Caco-2 (cell line): ENCODE measurements at places on chromosomes 7 and 10. TPM values are rescaled to one million over a fixed set of nuclear protein-coding genes. Genes with fewer than 3 reads are reported as not detected.

The WNT16 gene
- total RNA-seq = not detected in 2 replicates

- no peaks in the 10 kb centered on the region for H3K27me3 ChIP-seq
- no peak for DNase-seq
- H3K27ac ChIP-seq = no peak overlapping the region
- peaks cover 26% of the 10 kb centered on the region for H3K4me1 ChIP-seq
- H3K4me3 ChIP-seq = no peak overlapping the region
Observed at GRCh38 chr7:107980171-107980570, 22.8 kb downstream of the LAMB1 start.

DNA sequence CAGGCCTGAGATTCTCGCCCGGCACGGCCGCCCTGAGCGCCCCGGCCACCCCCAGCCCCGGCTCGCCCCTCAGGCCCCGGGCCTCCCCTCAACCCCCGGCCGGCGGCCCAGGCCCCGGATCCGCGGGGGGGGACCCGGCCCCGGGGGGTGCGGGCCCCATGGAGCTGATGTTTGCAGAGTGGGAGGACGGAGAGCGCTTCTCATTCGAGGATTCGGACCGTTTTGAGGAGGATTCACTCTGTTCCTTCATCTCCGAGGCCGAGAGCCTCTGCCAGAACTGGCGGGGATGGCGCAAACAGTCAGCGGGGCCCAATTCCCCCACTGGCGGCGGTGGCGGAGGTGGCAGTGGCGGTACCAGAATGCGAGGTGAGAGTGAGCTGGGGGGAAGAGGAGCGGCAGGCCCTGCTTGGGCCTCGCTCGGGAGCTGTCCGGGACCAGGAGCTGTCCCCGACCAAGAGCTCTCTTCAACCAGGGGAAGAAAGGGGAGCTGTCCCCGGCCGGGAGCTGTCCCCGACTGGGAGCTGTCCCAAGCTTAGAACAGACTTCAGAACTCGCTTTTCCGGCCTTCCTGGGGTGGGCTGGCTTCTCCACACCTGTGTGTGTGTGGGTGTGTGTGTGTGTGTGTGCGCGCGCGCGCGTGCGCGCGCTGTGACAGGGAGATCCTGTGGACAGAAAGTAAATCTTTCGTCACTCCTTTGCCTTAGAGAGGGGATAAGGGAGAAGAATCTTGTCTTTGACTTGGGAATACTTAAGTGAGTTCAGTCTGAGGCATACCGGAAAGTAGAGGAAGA lies 510 bp downstream of the ZSWIM8 start:
- H3K27me3 ChIP-seq = no peaks in the 10 kb centered on the region
- peak; percentile 66 for DNase-seq
- peak overlapping the region; percentile 90 for H3K4me3 ChIP-seq

The OPN1SW gene
- total RNA-seq = not detected in 2 replicates

The ZC3HAV1 gene
- 30.8 and 30.9 TPM in 2 replicates for total RNA-seq

GRCh38 chr7:30032310-30033125 lies 4.3 kb downstream of the PLEKHA8 start:
- H3K27ac ChIP-seq = no peak overlapping the region
- no peaks in the 10 kb centered on the region for H3K27me3 ChIP-seq
- no peak for DNase-seq
- no peak overlapping the region for H3K4me3 ChIP-seq
- no peaks in the 10 kb centered on the region for H3K36me3 ChIP-seq

The HOXA1 gene
- 18.5 and 18.8 TPM in 2 replicates for total RNA-seq

The NEURL1 gene
- 0.84 and 0.91 TPM in 2 replicates for total RNA-seq

The C7orf33 gene
- 0.23 TPM in 1 of 2 replicates, not detected in the other for total RNA-seq

- no peaks in the 10 kb centered on the region for H3K4me1 ChIP-seq
- DNase-seq = no peak
- H3K27me3 ChIP-seq = no peaks in the 10 kb centered on the region
- H3K27ac ChIP-seq = no peak overlapping the region
Observed at GRCh38 chr7:93910076-93910994, 4.0 kb downstream of the GNGT1 start.

GRCh38 chr10:94138391-94138790 lies 144.7 kb downstream of the PLCE1 start:
- DNase-seq = no peak
- H3K27ac ChIP-seq = no peak overlapping the region
- H3K27me3 ChIP-seq = no peaks in the 10 kb centered on the region
- H3K4me3 ChIP-seq = no peak overlapping the region
- no peaks in the 10 kb centered on the region for H3K4me1 ChIP-seq
- no peaks in the 10 kb centered on the region for H3K36me3 ChIP-seq
